ENCODE measurements at places on chromosomes 16 and 17.
A peak's percentile ranks its signal among the peaks of the same experiment; 100 is the strongest.

GRCh38 chr16:24996301-24996700 is 18.9 kb downstream of the ARHGAP17 start:
- no peak for DNase-seq

GRCh38 chr16:75732871-75733270 is 6.6 kb upstream of the CPHXL start:
- no peak for DNase-seq

DNA sequence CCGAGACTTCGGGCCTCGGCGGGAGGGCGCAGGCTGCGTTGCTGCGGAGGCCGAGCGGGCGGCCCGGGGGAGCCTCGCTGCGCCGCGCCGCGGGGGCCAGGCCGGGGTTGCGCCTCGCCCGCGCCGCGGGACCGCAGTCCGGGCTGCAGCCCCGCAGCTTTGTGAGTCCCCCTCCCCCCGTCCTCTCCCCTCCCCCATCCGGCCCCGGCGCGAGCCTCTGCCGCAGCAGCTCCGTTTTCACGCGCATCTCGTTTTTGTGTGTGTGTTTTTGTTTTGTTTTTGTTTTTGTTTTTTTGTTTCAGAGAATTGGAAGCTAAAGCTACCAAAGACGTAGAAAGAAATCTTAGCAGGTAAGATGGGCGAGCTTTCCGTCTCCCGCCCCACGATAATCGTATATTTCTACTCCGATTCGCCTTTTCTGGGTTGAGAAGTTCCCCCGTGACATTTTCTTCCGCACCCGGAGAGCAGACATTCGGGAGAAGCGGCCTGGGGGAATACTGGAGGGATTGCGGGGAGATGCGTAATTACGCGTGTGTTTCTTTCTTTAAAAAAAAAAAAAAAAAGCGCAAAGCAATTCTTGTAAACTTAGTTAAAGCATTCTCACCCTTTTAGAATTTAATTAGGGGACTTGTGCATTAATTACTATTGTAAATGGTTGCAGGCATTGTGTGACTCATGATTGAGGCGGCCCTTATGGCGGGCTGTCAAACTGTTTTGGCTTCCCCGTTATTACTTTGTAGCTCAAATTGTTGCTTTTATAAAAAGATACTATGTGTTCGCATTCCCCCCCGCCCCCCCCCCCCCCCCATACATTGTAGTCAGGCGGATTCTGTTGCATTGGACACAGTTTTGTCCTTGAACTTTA is 732 bp downstream of the TNRC6A start:
- DNase-seq, result peak; percentile 25

DNA sequence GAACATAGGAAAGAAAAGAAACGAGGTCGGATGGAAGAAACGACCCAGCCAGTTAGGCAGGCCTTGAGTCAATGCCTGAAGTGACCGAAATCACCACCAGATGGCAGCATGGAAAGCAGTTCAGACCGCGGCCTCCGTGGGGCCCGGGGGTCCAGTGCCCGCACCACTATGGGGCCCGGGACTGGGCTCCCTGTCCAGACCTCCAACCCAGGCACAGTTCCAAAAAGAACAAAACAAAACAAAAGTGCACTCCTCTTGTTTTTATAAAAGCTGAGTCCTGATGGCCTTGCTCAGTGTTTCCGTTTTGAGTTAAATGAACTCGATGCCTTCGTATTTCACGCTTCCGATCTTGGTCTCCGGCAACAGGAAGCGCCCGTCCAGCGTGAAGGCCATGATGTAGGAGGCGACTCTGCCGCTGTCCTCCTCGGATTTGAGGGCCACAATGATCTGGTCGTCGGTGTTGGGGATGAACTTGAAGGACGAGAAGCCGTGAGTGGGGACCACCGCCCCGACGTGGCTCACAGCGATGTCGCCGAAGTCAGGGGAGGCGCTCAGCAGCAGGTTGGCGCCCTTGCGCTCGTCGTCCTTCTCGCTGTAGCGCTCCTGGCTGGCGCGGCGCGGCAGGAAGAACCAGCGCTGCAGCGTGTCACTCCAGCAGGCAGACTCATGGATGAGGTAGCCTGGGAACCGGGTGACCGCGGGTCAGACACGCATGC is 13.7 kb upstream of the LGALS3BP start:
- DNase-seq, result no peak

DNA sequence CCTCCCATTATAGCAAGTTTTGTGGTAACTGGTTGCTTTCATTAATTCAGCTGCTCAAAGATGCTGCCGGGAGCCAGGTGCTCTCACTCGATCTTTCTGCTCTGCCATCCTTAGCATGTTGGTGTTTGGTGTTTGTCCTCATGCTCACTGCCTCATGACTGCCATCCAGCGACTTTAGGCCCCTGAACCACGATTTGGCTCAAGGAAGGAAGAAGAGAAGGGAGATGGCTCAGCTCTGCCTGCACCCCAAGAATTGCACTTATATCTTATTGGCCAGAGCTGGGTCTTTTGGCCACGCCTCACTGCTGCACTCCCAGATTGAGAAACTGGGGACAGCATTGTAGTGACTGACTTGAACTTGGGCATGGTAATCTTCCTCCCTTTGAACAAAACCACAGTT is 52.7 kb downstream of the ARSG start:
- DNase-seq, result no peak

DNA sequence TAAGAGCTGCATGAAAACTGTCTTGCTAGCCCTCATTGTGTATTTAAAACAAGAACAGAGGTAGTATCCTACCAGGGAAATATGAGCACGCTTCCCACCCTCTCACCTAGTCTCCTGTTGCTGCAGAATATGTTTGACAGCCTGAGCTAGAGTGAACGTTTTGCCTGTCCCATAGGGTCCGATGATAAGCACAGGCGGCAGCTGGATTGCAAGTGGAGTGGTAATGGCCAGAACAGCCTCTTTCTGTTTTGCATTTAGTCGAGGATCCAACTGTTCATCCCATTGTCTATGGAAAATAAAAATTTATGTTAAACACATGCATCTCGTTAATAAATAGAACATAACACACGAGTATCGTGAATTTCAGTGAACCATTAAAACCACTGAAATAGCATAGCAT is 84.2 kb downstream of the HELZ start:
- no peak for DNase-seq

DNA sequence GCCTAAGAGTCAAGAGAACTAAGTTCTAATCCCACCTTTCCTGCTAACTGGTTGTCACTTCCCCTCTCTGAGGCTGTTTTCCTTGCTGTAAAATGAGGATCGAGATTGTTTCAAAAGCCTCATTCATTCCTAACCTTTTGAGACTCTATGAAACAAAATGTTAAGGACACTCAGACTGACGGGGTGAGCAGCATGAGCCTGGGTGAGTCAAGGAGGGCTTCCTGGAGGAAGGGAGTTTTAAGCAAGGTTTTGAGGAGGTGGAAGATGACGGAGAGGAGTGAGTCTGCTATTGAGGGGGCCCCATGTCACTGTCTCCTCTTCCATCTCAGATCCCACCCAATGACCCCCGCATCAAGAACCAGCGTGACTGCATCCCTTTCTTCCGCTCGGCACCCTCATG is 4.1 kb downstream of the EPX start:
- no peak for DNase-seq

DNA sequence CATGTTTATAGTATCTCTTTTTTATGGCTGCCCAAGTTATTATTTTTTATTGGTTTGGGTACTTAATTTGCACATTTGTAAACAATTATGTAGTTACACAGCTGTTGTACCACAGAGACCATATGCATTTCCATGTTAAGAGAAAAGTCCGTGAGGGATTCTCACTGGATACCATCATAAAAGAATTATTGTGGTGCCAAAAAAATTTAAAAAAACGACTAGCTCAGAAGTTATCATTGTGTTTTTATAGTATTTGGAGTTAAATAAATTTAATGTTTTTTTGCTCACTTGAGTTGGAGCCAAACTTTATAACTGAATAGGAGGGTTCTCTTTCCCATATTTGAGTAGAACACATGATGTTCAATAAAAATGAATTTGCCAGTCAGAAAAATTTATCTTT is 618.7 kb downstream of the WWOX start:
- DNase-seq, result no peak

GRCh38 chr17:6677946-6678345 is 26.4 kb downstream of the C17orf100 start:
- DNase-seq, result no peak

- no peak for DNase-seq
Observed at GRCh38 chr17:82910041-82910481, 70.2 kb upstream of the ZNF750 start.

DNA sequence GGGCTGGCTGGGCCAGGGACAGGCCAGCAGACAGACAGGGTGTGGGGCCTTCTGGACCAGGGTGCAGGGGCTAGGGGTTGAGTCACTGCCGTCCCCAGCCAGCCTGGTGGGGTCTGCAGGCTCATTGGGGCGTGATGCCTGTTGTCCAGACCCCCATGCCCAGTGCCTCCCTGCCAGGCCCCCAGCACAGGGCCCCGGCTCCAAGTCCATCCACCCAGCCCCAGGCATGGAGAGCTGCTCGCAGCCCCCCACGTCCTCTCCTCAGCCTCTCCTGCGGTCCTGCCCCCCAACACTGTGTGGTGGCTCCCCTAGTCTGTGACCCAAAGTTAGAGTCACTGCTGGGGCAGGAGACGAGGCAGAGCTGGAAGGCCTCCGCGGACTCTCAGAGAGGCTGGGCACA is 7.0 kb upstream of the PKMYT1 start:
- no peak for DNase-seq

DNA sequence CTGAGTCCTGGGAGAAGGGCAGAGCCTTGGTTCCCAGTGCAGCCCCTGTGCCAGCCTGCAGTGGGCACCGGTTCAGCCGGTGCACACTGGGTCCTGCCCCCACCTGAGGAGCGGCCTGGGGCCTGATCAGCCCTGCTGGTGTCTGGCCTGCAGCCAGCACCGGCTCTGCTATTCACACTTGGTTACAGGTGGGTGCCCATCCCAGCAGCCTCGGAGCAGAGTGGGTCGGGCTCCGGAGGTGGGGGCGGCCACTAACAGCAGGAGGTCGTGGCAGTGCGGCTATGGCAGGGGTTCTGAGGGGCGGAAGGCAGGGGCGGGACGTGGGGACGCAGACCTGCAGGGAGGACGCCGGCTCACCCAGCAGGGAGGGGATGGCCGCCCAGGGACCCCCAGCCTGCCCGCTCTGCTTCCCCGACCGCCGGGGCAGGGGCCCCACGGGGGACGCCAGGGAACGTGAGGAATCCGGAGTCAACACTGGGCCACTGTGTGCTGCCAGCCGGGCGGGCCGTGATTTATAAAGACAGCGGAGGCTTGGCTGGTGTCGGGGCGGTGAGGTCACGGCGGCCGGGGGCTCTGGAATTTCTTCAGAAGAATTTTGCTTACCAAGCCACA is 20.3 kb downstream of the METRNL start:
- DNase-seq, result no peak

DNA sequence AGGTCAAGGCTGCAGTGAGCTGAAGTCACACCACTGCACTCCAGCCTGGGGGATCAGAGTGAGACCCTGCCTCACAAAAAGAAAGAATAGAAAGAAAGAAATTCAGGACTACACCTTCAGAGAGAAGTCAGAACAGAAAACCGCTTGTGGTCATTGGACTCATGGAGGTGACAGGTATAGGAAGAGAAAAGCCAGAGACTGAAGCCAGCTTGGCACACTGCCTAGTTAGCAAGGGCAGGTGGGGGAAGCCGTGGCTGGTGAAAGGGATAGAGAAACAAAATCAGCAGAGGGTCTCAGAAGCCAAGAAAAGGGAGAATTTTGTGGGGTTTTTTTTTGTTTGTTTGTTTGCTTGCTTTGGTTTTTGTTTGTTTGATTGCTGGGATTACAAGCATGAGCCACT is 32.9 kb upstream of the SKAP1 start:
- DNase-seq, result no peak

DNA sequence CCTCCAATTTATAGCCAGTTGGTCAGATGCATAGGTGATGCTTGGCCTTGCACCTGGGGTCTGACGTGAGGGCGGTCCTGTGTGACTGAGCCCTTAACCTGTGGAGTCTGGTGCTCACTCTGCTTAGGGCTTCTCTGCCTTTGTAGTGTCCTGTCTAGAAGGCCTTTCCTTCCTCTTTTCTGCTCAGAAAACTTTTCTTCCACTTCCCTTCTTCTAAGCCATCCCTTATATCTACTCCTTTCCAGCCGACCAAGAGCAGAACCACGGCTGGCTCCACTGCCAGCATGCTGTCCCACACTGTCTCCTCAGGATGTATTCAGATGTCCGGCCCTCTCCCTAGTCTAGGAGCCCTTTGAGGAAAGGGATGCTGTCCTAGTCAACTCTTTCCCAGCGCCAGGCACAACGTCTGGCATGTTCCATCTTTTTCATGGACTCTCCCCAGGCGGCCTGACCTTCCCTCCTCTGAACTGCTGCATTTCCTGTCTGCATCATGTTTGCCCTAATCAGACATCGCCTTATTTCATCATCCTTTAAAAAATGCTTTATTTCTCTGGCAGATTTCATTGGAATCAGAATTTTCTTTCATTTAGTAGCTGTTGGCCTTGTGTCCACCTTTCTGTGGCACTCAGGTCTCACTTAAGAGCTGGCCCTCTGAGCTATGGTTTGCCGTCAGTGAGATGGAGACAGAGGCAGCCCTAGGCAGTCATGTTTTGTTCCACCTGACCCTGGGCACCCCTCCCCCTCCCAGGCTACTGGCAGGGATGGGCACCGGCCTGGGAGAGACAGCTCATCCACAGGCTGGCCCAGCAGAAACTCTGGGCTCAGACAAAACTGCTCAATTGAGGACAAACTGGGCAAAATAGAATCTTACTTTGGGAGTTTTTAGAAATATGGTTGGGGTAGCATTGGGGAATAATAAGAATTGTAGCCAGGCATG is 15.5 kb upstream of the BRCA1 start:
- DNase-seq, result no peak

DNA sequence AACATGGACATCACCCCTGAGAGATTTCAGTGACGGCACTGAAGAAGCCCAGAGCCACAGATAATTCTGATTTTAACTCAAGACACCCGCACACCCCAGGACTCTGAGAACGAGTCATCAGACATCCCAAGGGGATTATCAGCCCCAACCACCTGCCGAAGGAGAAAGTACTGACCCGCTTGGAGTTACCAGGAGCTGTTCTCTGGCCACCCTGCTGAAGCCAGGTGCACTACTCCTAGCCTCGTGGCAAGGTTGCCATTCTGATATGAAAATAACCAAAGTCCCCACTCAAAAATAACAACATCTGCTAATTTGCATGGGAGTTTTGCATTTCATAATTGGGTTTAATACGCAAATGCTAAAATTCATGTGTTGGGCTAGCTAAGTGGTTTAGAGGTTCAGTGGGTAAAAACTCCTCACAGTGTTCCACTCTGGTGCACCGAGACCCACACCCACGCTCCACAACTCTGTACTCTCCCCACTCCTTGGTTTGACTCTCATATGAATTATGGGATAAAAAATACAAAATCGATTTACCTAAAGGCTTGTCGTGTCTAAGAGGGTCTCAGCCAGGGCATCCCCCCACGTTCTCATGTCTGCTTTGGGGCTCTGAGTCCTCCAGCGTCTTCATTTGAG is 143.0 kb upstream of the NOL11 start:
- DNase-seq, result no peak

DNA sequence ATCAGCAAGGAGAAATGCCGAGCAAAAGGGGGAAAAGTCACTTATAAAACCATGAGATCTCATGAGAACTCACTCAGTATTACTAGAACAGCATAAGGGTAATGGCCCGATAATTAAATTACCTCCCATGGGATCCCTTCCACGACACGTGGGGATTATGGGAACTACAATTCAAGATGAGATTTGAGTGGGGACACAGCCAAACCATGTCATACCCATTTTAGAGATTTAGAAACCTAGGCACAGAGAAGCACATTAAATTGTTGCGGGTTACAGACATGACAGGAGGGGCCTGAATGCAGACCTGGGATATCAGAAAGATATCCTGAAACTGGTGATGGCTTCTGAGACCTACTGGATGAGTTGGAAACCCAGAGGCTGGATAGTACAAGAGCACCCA is 20.1 kb downstream of the ARHGAP17 start:
- DNase-seq, result no peak

- DNase-seq, result no peak
Observed at GRCh38 chr17:72613806-72614292, 478.6 kb downstream of the SLC39A11 start.

Data from stimulated activated CD8-positive, alpha-beta memory T cell treated with anti-CD3 and anti-CD28 coated beads, Interleukin-7, amount 100 ng/mL, for 4 hours (primary cell).